HT-29 (cell line): ENCODE measurements at places on chromosomes 4 and X. TPM values are rescaled to one million over a fixed set of nuclear protein-coding genes. Genes with fewer than 3 reads are reported as not detected.

DNA sequence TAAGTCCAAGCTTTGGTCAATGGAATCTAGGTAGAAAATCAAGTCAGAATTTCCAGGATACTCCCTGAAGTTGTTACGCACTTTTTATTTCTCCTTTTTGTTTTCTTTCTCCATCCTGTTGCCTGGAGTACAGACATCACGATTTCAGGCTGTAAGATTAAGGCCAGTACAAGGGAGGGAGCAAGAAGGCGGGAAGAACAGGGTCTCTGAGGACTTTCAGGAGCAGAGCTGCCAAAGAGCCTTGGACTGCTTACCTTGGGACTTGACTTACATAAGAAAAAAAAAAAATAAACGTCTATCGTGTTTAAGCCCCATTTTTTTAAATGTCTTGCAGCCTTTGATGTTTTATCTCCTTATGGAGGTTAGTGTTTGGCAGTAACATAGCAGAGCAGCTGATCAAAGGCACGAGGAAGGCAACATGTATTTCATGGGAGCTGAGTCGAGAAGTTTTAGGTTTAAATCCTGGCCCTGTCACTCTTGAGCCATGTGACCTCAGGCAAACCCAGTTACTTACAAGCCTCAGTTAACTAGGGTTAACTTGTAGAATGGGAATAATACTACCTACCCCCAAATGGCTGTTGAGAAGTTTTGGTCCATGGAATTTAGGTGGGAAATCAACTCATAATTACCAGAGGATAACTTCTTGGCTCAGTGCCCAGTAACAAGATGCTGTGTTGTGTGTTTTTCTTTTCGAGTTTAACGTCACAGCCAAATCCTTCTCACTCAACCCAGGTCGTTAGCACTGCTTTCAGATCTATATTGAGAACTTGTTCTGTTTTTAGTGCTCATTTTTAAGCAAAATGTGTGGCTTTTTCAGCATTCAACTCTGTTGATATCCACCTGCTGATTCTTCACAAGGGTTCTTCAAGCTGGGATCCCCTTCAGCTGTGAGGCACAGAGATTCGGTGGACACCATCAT is 106.8 kb downstream of the CLNK start:
- DNase-seq = no peak

- no peak for DNase-seq
Measured at GRCh38 chr4:186689476-186689875, 34.2 kb downstream of the FAT1 start.

DNA sequence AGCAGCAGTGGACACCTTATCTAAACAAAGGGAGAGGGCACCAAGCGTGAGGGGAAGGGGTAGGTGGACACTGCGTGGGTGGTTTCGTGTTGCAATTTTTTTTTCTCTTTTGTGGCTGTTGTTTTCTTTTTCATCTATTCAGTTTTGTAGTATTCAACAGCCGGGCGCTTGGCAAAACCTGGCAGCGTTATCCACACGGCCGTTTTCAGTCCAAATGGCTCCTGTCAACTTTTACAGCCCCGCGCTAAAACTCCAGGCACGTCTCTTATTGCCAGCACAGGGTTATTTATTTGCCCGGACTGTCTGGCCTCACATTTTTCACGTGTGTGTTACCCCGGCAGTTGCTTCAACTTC is 192.2 kb downstream of the BCOR start:
- DNase-seq = no peak

DNA sequence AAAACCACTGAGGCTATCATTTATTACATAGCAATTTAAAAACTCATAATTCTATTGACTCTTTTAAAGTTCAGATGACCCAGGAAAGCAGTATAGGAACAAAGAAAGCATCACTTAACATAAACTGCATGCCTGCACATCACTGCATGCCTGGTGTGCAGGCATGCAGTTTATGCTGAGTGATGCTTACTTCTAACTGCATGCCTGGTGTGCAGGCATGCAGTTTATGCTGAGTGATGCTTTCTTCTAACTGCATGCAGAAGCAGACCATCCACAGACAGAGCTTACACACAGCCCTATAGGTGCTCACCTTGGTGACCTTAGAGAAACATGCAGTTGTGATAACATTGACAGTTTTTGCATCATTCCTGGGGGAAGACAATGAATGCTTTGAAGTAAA is 17.0 kb downstream of the SDAD1 start:
- DNase-seq = no peak

GRCh38 chrX:31168551-31168950 is 96.7 kb upstream of the FTHL17 start:
- DNase-seq = no peak

CTSO gene
- total RNA-seq = 1.3 and 1.7 TPM in 2 replicates

FAM149A gene
- 24.1 and 26.6 TPM in 2 replicates for total RNA-seq
